ENCODE measurements at places on chromosomes 5 and 9.

DNA sequence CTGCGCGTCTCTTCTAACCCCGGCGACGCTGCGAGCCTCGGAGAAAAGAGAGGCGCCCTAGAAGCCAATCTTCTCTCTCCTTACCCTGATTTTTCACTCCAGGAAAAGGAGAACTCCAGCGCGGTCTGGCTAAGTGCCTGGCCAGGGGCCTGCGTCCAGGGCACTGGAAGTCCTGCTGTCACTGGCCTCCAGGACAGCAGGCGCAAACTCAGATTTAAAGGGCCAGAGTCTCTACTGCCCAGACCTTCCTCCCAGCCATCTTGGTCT lies 553 bp upstream of the FOXB2 start:
- DNase-seq, result no peak

DNA sequence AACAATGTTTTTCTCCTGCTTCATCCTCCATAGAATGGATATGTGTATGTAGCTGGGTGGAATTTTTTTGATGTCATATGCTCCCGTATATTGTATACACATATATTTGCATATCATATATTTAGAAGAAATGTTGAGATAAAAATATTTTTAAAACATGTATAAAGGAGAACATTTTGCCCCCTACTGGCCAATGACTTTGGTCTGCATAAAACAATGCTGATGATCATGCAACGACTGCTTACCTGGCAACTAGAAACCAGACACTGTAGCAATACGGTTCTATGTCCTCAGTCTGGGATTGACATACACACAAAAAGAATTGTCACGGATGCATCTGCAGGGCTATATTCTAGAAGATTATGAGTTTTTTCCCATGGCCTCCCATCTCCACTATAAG lies 503.6 kb downstream of the ELAVL2 start:
- no peak for DNase-seq

DNA sequence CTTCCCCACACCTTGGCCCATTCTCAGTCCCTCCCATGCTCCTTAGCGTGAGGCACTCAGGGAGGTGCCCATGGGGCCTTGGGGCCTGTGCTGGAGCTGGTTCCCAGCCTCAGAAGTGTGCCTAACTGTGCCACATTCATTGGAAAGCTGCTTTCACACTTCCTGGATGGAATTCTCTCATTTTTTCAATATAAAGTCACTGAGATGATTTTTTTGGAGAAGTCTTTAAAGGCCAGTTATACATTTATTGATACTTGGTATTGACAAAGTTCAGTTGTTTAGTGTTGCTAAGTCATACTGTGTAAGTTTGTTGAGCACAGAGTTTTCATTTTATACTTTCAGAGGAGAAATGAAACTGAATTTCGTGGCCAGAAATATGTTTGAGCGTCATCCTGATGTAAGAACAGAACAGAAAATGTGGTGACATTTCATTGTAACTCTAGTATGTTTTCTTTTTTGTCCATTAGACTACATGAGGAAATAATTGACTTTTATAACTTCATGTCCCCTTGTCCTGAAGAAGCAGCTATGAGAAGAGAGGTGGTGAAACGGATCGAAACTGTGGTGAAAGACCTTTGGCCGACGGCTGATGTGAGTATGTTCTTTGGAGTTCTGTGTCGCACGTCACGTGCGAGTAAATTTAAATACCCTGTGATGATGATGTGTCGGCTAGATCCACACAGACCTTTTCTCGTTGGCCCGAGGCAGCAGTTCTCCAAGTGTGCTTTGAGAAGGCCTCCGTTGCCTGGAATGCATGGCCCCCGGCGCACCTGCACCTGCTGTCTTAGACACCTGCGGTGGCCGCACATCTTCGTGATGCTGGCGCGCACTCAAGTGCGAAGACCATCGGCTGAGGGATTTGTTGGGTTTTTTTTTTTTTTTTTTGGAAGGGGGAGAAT lies 24.1 kb downstream of the TENT4A start:
- no peak for DNase-seq

- no peak for DNase-seq
Observed at GRCh38 chr9:138112791-138113600, 235.4 kb downstream of the CACNA1B start.

GRCh38 chr9:17531642-17532254 lies 47.1 kb upstream of the SH3GL2 start:
- no peak for DNase-seq

DNA sequence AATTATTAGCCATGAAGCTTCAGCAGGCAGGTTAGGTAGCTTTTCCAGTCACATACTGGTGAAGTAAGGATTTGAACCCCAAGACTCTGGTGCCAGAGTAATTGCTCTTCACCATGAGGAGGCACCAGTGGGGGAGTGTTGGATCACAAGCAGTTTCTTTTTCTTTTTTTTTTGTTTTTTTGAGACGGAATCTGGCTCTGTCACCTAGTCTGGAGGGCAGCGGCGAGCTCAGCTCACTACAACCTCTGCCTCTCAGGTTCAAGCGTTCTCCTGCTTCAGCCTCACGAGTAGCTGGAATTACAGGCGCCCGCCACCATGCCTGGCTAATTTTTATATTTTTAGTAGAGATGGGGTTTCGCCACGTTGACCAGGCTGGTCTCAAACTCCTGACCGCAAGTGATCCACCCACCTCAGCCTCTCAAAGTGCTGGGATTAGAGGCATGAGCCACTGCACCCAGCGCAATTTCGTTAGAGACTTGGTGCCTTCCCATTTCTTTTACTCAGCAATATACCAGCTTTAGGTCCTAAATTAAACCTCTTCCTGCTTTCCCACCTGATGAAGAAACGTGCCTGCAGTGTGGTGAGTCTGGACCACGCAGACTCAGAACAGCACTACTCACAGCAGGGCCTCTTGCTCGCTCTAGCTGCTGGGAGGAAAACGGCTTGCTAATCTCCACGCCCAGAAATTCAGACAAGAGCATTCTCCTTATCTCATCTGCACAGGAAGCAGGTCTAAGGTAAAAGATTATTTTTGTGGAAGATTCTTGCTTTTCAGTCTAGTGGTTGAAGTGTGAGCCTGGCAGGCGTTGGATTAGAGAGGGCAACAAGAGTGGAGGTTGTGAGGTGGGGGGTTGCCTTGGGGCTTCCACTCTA lies at the start of gene S100Z:
S100Z (plus strand) TSS at position 596 of the 873 bp plus-strand sequence. CDS start 25,346 bp downstream, outside the sequence.
- no peak for DNase-seq

DNA sequence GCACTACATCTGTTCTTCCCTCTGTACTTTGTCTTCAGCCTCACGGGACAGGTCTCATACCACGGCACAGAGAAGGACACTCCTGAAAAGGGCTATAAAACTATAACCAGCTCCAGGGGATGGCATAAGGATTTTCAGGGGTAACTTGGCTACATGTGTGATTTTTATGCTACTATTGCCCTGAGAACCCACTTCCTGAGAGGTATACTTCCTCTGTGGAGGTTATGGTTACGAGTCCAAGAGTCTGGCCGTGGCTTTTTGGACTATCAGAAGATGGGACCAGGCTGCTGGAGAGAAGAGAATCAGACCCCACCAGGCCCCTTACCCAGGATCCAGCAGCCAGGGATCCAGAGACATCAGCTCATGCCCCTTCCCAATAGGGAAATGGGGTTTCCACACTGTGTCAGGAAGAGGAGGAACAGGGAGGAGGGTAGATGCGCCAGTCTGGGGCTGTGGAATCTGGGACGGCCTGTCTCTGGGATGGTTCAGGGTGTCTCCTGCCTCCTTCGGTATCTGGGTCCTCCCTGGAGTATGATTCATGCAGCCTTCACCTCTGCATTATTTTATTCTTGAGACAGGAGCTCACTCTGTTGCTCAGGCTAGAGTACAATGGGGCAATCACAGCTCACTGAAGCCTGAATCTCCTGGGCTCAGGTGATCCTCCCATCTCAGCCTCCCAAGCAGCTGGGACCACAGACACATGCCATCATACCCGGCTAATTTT lies 29.7 kb downstream of the WHRN start:
- DNase-seq, result no peak

- no peak for DNase-seq
Observed at GRCh38 chr5:16625096-16625495, 8.3 kb upstream of the RETREG1 start.

- DNase-seq, result no peak
Observed at GRCh38 chr5:82384034-82384750, 106.0 kb upstream of the RPS23 start.
